ENCODE measurements at places on chromosomes 7 and 10.

GRCh38 chr10:58027426-58027825 lies 240.3 kb downstream of the IPMK start:
- DNase-seq: no peak

DNA sequence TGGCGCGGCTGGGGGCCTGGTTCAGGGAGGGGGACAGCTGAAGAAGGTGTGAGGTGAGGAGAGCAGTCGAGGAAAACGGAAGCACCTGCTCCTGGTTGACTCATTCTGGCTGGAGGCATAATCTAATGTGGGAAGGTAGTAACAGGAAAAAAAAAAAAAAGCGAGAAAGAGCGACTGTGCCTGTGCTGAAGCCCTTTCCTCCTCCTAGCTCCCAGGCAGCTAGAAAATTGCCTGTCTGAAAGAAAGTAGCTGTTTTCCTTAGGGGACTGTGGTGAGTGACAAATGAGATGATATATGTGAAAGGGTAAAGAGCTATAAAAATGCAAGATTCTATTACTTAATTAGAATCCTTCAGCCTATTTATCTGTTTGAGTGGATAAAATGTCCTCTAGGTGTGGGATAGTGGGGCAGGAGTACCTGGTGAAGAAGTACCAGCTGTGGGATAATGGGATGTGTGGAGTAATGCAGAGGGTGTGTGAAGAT lies 4.9 kb upstream of the MEST start:
- no peak for DNase-seq

DNA sequence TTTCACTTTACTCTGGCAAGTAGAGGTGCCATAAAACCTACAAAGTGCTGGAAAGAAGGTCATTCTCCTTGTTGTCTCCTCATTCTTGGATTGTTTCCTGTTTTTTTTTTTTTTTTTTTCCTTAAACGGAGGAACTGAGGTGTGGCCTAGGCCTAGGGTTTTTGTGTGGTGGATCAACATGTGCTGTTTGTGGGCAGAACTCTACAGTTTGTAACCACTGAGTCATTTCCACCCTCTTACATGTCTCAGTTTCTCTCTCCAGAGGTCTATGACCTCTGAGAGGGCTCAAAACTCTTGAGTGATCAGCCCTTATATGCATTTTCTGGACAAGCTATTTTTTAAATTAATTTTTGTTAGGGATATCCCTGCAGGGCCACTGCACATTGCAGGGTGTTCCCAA lies 296.0 kb downstream of the PPP1R3A start:
- DNase-seq: no peak

- no peak for DNase-seq
Measured at GRCh38 chr7:69659983-69660382, 61.7 kb downstream of the AUTS2 start.

DNA sequence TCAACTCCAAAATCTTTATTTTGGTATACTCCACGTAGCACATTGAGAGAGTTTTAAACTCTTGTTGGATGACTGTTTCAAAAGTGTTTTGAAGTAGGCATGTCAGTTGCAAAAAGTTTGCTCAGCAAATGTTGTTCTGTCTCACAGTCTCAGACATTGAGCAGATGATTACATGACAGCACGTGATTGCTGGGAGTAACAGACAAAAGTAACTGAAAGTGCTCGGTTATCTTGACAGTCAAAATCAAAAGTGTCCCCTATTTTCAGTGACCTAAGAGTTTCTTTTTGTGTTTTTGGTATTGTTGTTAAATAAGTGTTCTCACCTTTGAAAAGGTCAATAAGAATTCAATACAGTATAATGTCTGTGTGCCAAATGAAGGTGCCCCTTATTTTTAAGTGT lies 84.3 kb downstream of the CFTR start:
- no peak for DNase-seq

- DNase-seq: no peak
Measured at GRCh38 chr7:28349637-28350036, 62.7 kb upstream of the CREB5 start.

- DNase-seq: no peak
Measured at GRCh38 chr7:38181111-38181510, 3.1 kb downstream of the STARD3NL start.

- no peak for DNase-seq
Measured at GRCh38 chr7:7504910-7505704, 30.6 kb downstream of the COL28A1 start.

- DNase-seq: no peak
Measured at GRCh38 chr10:64363687-64364086, 842.5 kb downstream of the REEP3 start.

DNA sequence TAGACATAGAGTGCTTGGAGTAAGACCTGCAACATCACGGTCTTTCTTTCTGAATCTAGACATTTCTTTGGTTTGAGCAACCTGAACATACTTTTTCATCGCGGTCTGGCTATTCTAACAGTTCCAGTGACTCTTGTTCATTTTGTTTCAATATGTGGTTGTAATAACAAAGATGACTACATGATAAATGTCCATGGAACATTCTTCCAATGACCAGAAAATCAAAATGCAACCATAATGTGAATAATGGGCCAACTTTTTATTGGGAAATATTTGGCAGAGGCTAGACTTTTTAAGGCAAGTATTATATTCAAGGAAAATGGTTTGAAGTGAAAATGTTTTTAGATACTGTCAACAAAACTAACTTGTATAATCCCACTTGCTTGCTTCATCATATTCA lies 282.5 kb downstream of the INHBA start:
- DNase-seq: no peak

DNA sequence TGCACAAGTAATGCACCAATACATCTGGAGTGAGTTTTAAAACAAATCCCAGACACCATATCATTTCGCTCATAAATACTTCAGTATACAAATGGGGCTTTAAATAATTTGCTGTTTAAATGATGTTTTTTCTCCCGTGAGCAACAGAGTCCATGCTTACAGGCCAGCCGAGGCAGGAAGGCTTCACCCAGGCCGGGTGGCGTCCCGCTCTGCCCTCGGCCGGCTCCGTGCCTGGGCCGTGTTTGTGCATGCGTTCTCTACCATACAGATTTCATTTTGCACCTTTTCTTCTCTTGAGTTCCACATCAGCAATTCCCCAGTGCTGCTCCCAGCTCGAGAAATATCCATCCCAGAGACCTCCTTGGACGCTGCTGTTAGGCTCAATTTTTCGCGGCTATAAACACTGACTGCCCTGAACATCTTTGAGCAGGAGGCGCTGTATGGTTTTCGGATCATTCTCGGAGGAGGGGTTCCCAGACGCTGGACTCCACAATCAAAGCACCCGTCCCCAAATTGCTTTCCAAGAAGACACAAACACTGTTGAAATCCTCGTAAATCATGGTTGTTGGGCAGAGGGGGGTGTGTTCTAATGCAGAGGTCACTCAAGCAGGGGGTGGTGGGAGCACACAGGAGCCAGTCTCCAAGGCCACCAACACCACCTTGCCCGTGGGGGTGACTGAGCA lies 91.6 kb downstream of the MICALL2 start:
- DNase-seq: no peak

DNA sequence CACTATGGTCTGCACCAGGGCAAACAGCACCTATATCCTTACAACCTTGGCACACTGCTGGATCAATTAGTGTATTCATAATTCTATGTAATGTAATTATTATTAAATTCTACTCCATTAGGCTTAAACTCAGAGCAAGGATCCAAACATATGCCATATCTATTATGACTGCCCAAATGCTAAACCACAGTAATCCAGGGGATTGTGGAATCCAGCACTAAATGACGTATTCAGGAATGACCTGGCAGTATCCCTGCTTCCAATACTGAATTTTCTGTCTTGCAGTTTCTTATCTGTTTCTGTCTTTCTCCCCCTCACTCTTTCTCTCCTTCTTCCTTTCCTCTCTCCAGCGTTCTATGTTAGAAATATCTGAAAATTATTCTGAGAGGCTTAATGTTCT lies 16.5 kb upstream of the UBE2D1 start:
- no peak for DNase-seq

DNA sequence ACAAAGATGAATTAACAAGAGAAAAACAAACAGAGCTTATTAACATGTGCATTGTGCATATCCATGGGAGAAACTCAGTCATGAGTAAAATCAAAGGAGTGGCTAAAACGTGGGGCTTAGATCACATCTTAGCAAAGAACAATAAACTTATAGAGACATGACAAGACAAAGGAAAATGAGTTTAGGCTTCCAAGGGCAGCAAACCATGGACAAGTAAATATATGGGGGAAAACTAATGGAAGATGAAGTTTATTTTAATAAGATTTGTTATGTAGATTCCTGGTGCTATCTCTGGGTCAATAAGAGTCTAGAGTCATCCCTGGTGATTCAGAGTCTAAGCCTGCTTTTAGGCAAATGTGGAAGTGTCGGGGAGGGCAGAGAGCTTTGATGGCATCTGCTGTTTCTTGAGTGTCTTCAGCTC lies 87.2 kb upstream of the PLPP4 start:
- DNase-seq: no peak

DNA sequence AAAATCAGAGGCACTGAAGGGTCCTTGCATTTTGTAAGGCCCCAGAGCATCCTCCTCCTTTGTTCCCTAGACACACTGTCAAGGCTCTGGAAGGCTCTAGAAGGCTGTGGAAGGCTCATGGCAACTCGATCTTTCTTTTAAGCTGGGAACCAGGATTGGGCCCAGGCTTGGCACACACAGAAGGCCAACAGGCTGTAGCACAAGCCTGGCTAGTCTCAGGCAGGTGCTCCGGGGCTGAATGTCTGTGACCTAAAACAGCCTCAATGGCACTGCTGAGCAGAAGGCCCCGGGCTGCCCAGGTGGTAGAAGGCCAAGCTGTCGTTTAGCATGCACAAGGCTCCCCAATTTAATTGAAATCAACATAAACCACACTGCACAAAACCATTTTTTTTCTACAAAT lies 55.7 kb downstream of the PRKAG2 start:
- DNase-seq: no peak

GRCh38 chr7:25005658-25006057 lies 25.7 kb upstream of the OSBPL3 start:
- no peak for DNase-seq

- DNase-seq: no peak
Measured at GRCh38 chr7:158802535-158803366, 26.6 kb downstream of the ESYT2 start.

DNA sequence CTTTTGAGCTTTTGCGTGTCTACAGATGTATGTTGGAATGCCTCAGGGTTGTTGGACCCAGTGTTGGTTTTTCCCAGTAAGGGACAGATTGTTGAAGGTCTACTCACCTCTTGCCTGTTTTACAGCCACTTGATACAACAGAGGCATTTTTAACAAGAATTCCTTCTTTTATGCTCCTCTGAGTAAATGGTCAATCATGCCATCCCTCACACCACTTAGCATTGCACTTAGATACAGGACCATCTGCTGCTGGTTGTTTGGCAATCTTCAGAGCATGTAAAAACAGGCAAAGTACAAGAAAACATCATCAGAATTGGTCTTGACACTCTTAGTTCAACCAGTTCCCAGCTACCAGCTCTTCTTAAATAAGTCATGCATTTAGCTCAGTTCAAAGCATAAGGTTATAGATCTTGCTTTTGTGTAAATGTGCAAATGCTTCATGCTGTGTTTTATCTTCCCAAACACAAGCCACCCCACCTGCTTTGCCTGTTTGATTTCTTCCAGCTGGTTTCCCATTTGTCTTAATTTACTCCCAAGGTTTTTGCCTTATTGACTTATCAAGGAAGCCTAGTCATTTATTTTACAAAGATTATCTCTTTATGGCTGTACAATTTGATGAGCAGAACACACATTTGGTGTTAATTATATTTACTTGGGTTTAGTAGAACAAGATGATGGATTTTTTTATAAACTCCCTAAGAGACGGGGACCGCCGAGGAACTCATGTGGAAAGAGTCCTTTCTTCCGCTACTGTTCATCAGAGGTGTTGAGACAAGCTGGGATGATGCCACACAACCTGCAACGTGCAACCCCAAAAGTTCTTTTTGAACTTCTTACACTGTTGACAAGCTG lies 136.6 kb downstream of the AHR start:
- DNase-seq: no peak

GRCh38 chr10:80542652-80543318 lies 5.1 kb downstream of the SH2D4B start:
- no peak for DNase-seq

DNA sequence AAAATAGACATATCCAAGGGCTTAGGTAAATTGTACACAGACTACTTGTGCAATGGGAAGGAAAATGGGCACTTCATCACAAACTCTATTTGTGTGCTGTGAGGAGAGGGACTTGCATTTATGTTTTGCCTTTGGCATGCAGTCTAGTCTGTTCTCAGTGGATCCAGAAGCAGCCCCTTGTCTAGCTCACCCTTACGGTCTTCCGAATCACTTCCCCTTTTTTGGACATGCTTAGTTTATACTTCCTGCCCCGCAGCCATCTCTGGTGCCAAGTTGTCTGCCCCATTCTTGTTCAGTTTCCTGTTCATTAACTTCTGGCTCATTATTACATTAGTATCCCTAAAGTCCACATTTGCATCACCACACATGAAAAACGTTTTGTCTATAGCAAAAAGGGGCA lies 161.6 kb downstream of the NRCAM start:
- no peak for DNase-seq

DNA sequence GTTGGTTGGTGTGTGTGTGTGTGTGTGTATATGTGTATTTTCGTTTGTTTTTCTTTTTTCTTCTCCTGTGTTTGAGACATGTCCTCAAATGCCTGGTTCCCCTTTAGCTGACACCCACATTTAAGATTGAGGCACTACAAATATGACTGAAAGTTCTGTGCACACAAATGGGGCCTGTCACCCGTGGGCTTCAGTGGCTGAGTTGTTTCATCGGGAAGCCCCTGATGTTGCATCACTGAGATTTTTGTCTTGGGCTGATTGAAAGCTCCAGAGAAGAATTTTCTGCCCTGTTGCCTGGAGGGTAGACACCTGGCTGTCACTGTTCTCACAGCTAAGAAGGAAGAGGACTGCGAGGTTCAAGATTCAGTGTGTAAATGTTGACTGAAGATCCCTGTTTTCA lies 283.8 kb upstream of the C7orf33 start:
- DNase-seq: no peak

DNA sequence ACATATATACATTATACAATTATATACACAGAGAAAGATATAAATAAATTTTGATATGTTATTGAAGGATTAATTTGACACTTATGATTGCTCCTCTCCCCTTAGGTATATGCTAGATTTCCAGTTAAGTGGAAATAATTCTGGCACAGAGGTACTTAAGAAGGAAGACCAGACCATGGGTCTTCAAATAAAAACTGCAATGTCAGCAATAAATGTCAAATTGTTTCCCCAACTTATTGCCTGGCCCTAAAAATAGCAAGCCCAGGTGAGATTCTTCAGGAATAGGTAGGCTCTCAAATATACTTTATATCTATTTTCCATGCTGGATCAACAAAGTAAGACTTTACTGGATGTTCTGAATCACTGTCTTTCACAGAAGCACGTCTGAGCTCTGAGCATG lies 551.3 kb upstream of the STEAP1 start:
- no peak for DNase-seq

GRCh38 chr7:17530741-17531421 lies 232.4 kb downstream of the AHR start:
- no peak for DNase-seq

DNA sequence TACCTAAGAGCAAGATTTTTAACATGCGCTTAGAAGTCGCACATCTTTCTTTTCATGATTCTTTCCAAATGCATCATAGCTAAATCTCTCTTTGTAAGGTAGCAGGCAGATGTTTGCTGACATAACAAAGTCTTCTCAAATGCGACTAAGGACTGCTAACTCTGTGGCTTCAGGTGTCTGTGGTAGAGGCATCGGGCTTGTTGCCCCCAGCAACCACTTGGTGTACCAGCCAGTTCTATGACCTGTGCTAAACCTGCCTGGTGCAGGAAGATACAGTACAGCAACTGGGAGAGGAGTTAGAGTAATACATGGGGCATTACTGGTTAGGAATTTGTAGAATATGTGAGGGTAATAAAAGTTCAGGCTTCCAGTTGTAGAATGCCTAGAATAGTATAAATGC lies 654.1 kb downstream of the NRG3 start:
- DNase-seq: no peak

GRCh38 chr7:143369678-143370651 lies 7.5 kb upstream of the FAM131B start:
- no peak for DNase-seq

All from activated CD4-positive, alpha-beta T cell treated with anti-CD3 and anti-CD28 coated beads, Interleukin-2, amount 50 U/mL, for 48 hours (primary cell).